ENCODE measurements at places on chromosomes 11 and 22.

GRCh38 chr11:101362643-101363042, 221.2 kb downstream of the TRPC6 start:
- no peak for DNase-seq

GRCh38 chr22:39724390-39724789, 153.8 kb downstream of the CACNA1I start:
- DNase-seq, result no peak

DNA sequence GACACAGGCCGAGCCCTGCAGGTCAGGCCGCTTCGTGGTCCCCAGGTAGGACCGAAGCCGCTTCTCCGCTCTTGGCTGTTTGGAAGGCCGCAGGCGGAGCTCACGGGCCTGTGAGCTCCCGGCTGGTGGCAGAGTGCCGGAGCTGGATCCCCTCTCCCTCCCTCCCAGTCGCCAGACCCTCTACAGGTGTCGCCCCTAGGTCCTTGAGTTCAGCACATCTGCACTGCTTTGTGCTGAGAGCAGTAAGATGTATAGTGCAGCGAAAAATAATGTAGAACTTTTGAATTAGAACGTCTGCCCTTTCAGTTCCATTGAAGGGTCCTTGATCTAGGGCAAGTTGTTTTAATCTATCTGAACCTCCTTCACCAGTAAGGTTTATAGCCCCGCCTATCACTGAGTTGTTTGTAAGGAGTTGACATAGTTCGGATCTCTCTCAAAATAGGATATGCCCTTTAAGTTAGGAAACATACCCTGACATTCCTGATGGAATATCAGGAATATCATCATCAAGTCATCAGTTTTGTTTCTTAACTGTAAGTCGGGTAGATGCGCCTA, 419 bp downstream of the ANKRD49 start:
- DNase-seq, result no peak

DNA sequence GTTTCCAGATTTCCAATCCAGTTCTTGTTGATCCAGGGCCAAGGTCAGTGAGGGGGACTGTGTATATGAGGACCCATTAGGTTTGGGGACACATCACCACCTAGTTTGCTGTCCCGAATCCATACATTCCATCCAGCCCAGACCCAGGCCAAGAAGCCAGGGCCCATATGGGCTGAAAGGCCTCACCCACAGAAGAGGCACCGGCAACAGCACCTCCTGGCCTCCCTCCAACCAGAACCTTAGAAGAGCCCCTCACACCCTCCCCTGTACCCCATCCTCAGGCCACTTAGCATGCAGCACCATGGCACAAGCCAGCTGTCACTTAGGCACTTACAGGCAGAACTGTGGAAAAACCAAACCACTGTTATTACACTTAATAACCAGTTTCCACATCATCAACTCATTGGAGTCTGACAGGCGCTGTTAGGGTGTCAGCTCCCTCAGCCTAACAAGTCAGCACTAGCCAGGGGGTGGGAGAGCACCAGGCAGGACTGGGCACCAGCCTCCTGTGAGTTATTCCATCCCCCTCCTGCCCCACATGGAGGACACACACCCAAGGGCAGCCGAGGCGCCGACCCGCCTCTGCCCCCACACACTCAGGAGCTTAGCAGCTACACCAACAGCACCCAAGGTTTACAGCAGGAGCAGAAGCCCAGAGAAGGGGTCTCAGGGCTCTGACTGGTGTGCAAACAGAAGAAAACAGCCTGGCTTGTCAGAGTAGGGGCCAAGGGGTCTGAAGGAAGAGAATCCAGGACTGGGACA, 132.0 kb downstream of the BUD13 start:
- DNase-seq, result no peak

- DNase-seq, result no peak
These were observed 4.6 kb downstream of the BID start for GRCh38 chr22:17769716-17770082.

DNA sequence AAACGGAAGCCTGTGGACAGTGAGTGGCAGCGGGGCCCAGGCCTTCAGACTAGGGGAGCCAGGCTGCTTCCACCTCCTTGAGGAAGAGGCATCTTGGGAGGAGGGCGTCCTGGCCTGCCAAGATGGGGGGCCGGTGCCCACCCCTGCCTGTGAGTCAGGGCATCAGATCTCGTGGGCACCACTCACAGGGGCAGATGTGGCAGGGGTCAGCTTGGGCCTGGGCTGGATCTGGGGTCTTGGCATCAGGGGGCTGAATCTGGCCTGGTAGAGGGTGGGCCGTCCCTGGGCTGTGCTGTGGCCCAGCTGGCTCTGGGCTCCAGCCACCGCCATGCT, 24.1 kb upstream of the TH start:
- DNase-seq, result no peak

DNA sequence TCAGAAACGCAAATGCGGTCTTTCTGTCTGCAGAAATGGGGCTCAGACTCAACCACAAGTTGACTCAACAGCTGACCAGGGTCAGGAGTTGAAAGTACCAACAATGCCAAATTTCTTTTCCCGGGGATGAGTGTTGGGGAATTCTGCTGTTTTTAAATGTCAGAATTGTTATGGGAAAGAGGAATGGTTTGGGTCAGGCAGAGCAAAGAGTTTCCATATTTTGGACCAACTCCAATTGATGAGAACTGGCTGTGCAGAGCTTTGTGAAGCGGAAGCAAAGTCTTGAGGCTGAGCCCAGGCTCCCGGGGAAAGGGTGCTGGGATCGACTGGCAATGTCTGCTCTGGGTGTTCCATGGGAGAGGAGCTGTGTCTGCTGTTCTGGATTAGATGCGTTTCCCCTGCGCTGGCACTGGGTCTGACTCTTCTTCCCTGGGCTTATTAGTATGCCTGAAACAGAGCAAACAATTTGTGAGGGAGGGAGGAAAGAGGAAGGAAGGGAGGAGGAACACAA, 36.2 kb downstream of the TXN2 start:
- DNase-seq, result no peak

GRCh38 chr11:40188848-40189247, 1270.6 kb downstream of the LRRC4C start:
- DNase-seq, result peak; percentile 71

DNA sequence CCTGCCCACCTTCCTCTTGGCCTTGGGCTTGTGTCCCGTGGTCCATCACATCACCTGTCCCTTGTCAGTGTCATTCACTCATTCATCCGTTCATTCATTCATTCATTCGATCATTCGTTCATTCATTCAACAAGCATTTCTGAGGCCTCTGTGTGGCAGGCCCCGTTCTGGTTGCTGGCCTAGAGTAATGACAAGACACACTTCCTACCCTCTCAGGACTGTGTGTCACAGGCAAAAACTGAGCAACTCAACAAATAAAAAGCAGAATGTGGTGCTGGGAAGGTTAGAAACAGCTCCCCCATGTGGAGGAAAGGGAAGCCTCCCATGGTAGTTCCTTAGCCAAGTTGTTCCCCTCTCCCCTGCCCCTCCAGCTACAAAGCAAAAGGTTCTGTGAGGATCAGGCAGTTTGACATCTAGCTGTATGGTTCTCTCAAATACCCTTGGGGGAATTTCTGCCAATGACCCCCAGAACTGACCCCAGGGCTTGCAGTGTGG, 1.6 kb upstream of the OMP start:
- no peak for DNase-seq

DNA sequence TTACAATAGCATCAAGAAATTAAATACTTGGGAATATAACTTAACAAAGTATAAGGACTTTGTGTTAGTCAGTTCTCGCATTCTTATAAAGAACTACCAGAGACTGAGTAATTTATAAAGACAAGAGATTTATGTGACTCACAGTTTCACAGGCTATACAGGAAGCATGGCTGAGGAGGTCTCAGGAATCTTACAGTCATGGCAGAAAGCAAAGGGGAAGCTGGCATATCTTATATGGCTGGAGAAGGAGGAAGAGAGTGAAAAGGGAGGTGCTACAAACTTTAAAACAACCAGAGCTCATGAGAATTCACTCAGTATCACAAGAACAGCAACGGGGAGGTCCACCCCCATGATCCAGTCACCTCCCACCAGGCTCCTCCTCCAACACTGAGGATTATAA, 32.0 kb upstream of the CCDC134 start:
- no peak for DNase-seq

GRCh38 chr22:40535642-40536041, 100.9 kb downstream of the MRTFA start:
- DNase-seq, result no peak

- no peak for DNase-seq
These were observed 123.4 kb downstream of the COMMD9 start for GRCh38 chr11:36165621-36166397.

GRCh38 chr11:86070142-86071056, 1.5 kb upstream of the PICALM start:
- DNase-seq, result no peak

- DNase-seq, result no peak
These were observed 61.0 kb downstream of the SPATA19 start for GRCh38 chr11:133784359-133784758.

Measured in NCI-H2029 treated with DMSO at 0.1 percent for 48 hours (cell line).